ENCODE measurements at places on chromosomes 11 and 22.

DNA sequence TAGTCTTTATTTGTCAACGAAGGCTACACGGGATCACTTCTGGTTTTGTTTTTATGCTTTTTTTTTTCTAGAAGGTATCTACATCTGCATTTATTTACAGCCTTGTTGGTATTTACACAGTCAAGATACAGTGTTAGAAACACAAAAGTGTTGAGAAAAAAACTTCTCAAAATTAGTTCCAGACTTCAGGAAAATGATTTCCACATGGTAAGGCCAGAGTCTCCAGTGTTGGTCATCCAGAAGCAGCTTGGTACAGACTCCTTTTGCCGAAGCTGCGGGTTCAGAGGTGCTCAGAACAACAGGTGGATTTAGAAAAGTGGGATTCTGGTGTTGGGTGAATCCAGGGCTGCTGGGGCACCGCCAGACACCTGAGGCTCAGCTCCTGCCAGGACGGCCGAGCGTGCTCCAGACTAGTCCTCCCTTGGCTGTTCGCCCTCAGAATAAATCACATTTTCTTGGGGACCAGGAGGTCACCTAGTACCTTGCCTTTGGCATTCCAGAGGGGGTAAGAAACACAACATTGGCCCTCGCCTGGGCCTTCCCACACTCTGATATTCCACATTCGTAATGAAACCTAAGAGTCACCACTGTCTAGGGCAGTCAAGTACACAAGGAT lies 78.7 kb upstream of the NARS2 start:
- DNase-seq: peak; percentile 61

DNA sequence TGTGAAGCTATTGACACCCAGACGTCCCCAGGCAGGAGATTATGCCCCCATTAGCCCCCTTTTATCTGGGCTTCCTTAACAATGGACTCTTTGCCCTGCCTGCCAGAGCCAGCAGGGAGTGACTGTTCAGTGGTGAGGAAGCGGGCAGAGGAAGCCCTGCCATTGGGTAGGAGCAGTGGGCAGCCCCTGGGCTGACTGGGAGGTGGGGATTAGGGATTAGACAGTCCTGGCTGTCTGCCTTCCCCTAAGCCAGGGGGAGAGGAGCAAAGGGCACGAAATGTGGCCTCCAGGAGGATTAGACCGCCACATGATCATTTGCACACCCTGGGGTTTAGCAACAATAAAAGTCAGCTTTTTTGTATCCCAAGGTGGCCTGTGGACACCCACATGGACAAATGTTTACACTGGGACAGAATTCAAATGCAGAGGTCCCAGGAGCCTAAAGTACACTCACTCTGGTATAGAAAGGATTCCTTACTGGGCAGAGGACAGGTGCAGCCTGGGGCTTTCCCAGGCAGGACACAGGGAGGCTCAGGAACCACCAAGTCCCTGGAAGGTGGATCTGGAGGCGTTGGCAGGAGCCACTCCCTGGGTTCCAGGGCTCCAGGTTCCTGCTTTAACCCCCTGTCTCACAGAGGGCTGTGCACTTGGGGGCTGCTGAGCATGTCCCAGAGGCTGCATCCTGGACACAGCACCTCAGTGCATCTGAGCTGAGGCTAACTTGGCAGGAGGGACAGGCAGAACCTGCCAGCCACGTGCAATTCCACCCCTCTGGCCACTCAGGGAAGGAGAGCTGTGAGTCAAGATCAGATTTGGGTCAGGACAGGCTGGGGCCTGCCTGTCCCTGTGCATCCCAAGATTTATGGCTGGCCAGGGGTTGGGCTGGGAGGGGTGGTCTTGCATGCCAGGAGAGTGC lies 2.1 kb downstream of the PNPLA3 start:
- DNase-seq: no peak

DNA sequence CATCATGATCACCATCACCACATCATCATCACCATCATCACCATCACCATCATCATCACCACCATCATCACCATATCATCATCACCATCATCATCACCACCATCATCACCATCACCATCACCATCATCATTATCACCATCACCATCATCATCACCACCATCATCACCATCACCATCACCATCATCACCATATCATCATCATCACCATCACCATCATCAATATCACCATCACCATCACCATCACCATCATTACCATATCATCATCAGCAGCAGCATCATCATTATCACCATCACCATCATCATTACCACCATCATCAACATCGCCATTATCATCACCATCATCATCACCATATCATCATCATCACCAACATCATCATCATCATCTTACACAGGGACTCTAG lies 351.1 kb downstream of the MIAT start:
- DNase-seq: no peak

DNA sequence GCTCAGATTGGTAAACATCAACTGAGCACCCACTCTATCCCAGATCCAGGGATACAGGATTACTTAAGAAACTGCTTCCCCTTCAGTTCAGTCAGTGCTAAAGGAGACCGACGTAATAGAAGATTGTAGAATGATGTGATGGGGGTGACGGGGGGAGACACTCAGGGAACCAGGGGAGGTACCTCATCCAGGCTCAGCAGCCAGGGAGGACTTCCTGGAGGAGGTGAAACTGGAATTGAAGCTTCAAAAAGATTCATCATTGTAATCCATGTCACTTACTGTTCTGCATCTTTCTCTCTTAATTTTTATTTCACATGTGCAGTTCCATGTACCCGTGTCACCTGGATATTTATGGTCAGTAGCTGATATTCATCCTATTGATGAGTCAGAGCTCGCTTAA lies 19.1 kb upstream of the TEF start:
- no peak for DNase-seq

Measured in HFF-Myc (cell line).